ENCODE measurements at places on chromosomes 12 and 14.

- DNase-seq = no peak
These were observed 176.5 kb upstream of the CPNE8 start for GRCh38 chr12:39081910-39082309.

- no peak for DNase-seq
These were observed 53.5 kb downstream of the PHLDA1 start for GRCh38 chr12:75977952-75978671.

GRCh38 chr12:104999347-104999685 is 13.2 kb downstream of the NOPCHAP1 start:
- no peak for DNase-seq

DNA sequence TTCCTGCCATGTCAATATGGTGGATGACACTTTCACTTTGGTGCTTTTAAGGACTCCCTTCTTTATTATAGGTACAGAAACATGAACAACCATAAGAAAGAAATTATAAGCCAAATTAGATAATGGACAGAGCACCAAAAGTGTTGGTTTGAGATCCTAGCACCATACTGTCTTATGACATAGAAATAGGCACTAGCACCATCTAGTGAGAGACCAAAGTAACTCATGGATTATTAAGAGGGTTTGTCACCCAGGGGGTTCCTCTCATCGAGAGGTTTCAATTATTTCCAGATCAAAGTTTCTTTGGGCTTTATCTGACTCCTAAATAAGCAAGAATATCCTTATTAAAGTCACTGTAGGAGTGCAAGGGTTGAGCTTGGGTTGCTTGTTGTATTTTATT is 153.0 kb upstream of the DIO2 start:
- DNase-seq = no peak

Measured in cerebellar nuclear complex (tissue), 1 donor.